ENCODE measurements at places on chromosomes 4 and X. TPM values are rescaled to one million over a fixed set of nuclear protein-coding genes. Genes with fewer than 3 reads are reported as not detected.

DNA sequence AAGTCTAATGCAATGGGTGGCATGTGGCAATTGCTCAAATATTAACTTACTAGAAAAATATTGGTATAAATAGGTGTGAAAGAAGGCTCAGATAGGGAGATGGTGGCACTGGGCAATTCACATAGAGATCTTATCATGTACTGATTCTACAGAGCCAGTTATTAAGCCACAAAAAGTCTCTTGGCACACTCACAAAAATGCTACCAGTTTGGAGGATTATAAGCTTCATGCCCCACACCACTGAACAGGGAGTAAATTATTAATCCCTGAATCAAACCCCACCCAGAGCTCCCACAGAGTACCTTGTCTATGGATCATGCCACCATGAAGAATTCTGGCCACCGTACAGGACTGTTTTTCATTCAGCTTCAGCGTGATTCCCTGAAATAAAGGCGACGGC lies 13.8 kb downstream of the MPP1 start:
- DNase-seq, result no peak

DNA sequence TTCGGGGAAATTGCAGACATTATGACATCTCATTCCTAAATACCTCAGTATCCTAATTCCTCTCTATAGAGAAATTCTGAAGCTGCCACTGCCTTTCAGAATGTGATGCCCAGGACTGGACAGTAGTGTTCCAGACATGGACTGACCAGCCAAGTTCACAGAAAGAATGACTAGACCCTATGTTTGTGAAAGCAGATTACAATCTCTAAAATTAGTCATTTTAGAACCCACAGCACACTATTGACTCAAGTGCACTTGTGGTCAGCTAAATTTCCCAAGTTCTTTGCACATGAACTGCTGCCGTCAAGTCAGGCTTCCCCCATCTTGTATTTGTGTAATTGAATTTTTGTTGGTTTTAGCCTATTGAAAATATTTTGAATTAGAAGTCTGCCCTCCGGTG lies 81.0 kb upstream of the ESX1 start:
- DNase-seq, result no peak

- no peak for DNase-seq
These were observed 75.9 kb upstream of the TMEM164 start for GRCh38 chrX:109926743-109927662.

DNA sequence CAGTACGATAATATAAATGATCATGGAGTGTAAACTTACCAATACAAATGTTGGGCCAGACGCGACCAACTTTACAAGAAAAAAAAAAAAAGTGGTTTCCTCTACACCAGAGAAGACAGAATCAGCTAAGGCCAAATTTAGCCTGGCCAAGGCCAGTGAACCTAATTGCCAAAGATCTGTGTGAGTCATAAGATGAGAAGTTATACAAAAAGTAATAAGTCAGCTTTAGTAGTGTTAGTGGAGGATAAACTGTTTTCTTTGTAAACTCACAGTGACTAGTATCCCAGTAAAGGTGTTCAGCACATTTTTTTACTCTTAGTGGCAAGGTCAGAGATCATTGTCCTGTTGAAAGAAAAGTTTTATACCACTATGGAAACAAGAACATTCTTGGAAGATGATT lies 531.4 kb upstream of the TECRL start:
- no peak for DNase-seq

DNA sequence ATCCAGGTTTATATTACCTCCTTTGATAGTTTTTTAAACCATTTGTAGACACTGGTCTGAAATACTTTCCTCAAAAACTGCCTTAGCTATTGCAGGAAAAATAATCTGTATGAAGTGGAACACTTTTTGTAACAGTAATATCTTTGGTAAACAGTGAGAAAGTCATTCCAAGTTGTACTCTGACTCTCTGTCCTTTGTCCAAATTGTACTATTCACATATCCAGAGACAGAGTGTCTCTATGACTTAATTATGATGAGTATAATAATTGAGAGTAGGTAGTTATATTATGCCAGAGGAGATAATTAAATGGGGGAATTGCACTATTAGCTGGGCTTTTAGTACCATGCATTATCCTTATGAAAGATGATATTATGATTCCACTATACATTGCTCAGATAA lies 112.6 kb upstream of the LCORL start:
- DNase-seq, result no peak

- no peak for DNase-seq
These were observed 53.2 kb downstream of the HMGB2 start for GRCh38 chr4:173280998-173281397.

GRCh38 chr4:89496851-89497250 lies 189.3 kb upstream of the GPRIN3 start:
- no peak for DNase-seq

GRCh38 chr4:122622400-122622799 lies 1.5 kb upstream of the IL21 start:
- no peak for DNase-seq

DNA sequence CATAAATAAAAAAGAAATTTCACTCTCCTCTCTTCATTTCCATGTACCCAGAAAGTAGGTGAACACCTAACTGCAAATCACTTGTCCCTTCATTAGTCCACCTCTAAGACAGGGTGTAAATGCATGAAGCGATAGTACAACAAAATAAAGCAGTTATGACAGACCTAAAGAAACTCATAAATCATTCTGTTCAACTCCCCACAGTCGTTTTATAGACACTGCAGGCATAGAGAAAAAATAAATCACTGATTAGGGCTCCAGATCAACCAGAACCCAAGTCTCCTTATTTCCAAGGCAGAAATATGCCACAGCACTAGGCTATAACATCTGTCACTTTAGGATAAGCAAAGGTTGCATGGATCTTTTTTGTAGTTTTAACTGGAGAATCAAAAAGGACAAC lies 3.0 kb downstream of the RASGEF1B start:
- no peak for DNase-seq

DNA sequence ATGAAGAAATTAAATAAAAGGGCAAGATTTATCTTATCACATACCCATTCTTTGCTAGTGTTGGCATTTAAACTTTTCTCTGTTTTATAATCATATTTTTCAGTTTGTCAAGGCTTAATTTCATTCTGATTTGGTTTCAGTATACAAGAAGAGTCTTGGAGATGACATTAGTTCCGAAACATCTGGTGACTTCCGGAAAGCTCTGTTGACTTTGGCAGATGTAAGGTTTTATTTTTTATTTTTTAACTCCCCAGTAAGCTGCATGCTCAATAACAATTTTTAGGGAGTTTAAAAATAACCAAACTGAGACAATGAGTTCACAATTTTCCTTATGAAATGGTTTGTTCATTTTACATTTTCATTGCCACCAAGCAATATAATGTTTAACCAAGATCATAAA lies 39.8 kb downstream of the ANXA3 start:
- DNase-seq, result no peak

- peak; percentile 63 for DNase-seq
These were observed 550 bp downstream of the CBR4 start for GRCh38 chr4:169009286-169010124.

DNA sequence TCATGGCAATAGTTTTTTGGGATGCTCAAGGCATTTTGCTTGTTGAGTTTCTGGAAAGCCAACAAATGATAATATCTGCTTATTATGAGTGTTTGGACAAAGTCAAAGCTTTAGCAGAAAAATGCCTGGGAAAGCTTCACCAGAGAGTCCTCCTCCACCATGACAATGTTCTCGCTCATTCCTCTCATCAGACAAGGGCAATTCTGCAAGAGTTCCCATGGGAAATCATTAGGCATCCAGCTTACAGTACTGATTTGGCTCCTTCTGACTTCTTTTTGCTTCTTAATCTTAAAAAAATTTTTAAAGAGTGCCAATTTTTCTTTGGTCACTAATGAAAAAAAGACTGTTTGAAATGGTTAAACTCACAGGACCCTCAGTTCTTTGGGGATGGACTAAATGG lies 136.3 kb downstream of the UBE2K start:
- DNase-seq, result no peak

GRCh38 chrX:70013466-70014381 lies 36.0 kb downstream of the AWAT2 start:
- no peak for DNase-seq

GRCh38 chr4:117137145-117137544 lies 51.8 kb upstream of the TRAM1L1 start:
- DNase-seq, result no peak

DNA sequence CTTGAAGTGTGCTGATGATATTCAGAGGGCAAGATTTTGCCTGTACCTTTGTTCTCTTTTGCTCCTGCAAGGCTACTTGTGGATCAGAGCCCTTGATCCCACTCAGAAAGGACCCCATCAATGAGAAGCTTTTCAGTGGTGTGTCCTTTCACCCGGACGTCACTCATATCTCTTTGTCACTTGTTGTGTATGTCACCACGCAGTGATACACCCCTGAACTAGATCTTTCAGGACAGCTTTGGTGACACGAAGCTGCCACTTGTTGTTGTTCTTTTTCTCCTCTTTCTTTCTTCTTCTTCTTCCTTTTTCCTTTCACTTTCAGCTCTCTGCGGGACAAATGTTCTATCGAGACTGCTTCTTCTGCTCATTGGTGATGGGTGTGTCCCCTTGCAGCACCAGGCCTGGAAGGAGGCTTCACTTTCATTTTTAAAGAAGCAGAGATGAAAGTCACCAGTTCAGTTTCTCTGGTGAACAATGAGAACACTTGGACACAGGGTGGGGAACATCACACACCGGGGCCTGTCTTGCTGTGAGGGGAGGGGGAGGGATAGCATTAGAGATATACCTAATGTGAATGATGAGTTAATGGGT lies 83.6 kb downstream of the NBDY start:
- DNase-seq, result peak; percentile 35

Gene EDA
- 4.9 TPM for total RNA-seq

Gene SPINK2
- total RNA-seq, result 1.0 TPM

Gene LGI2
- total RNA-seq, result not detected

Gene ODAPH
- 1.9 TPM for total RNA-seq

Gene FAM184B
- not detected for total RNA-seq

Gene PACRGL
- 9.6 TPM for total RNA-seq

Gene EVC2
- 2.2 TPM for total RNA-seq

Gene PROM1
- not detected for total RNA-seq

All from activated CD4-positive, alpha-beta memory T cell treated with anti-CD3 and anti-CD28 coated beads, Interleukin-2, amount 10 ng/mL, durations not matched to agents 7 days and 5 days (primary cell).